Suppressor macrophage treated with lipopolysaccharide for 1 hour (primary cell): ENCODE measurements at places on chromosomes 12 and 14.
A peak's percentile ranks its signal among the peaks of the same experiment; 100 is the strongest.

- DNase-seq, result no peak
These were observed 21.7 kb downstream of the HMGA2 start for GRCh38 chr12:65845751-65846537.

DNA sequence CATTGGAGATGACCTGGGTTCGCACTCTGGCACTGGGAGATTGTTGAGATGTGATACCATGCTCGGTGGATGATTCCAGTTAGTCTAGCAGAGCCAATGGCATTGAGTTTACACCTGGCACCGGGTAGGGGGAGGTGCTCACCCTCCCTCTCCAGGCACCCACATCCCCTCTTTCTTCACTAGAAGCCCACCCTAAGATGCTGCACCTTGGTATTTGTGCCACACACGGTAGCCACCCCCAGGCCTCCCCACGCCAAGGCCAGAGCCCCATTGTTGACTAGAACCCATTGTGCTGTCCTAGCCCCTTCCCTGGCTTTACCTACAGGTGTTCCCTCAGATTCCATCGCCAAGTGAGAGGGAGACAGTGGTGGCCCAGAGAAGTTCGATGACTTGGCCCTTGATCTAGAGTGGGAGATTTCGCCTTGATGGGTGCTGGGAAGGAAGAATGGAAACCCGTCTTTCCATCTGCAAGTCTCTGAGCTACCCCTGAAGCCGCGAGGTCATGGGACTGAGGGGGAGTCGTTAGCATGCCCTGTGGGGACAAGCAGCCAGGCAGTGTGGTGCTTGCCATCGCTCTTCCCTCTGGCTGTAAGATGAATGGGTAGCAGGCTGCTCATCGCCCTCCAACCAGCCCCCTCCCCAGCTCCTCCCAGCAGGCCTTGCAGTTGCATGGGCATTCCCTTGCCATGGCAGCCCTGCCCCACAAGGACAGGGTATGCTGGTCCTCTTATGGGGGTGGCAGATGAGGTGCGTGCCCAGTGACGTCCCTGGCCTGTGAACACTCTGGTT, 8.7 kb downstream of the CCND2 start:
- no peak for DNase-seq

DNA sequence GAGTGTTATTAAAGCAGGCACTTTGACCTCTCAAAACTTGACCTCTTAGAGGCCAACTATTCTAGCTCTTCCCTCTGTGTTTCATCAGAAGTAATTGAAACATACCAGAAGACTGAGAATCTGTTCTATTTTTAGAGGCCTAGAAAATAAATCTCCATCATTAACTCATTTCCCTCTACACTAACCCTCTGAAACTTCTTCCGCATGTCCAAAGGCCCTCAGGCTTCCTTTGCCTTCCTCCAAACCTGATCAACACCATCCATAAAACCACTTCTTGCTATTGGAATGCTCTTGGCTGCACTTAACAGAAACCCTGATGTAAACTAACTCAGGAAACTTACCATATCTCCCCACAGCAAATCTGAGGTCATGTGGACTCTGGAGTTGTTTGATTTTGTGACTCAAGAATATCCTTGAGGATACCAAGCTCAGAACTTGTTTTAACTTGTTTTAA, 196.4 kb downstream of the RPAP3 start:
- DNase-seq, result no peak

- peak; percentile 37 for DNase-seq
These were observed 52.5 kb downstream of the RNF34 start for GRCh38 chr12:121452340-121452984.

GRCh38 chr12:32302218-32303173, 96.9 kb upstream of the FGD4 start:
- peak; percentile 11 for DNase-seq

GRCh38 chr12:20722142-20722541, 27.0 kb downstream of the SLCO1C1 start:
- DNase-seq, result no peak

- DNase-seq, result peak; percentile 98
These were observed 7.0 kb upstream of the MAP1LC3B2 start for GRCh38 chr12:116551952-116552772.

- no peak for DNase-seq
These were observed 151.5 kb downstream of the TTC8 start for GRCh38 chr14:88975926-88976325.

GRCh38 chr12:58976146-58976545, 55.8 kb upstream of the LRIG3 start:
- DNase-seq, result no peak

DNA sequence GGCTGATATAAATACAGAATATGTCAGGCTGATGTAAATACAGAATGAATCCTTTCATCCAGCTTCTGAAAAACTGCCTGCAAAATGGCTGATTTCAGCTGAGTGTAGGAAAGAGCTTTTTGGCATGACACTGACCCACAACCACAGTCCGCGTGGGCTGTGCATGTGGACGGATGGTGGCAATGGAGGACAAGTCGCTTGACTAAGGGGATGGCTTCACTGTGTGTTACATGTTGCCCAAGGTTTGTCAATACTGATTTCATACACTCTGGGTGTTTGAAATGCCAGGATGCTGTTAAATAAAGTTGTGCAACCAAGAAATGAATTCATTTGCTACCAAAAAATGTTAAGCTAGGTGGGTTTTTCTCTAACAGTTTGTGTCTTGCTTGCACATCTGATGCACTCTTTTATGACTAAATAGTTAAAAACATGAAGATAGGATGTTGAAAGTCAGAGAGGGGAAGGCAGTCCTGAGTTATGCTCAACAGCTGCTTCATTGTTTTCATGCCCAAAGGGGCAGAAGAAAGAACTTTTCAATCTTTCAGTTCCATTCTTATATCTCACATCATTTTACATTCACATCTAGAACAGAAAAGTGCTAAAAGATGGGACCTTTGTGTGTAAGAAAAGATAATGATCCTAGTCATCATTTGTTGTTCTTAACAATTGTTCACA, 36.5 kb upstream of the OVCH1 start:
- DNase-seq, result no peak

- peak; percentile 80 for DNase-seq
These were observed 49.9 kb downstream of the LRRC74A start for GRCh38 chr14:76876076-76876475.

DNA sequence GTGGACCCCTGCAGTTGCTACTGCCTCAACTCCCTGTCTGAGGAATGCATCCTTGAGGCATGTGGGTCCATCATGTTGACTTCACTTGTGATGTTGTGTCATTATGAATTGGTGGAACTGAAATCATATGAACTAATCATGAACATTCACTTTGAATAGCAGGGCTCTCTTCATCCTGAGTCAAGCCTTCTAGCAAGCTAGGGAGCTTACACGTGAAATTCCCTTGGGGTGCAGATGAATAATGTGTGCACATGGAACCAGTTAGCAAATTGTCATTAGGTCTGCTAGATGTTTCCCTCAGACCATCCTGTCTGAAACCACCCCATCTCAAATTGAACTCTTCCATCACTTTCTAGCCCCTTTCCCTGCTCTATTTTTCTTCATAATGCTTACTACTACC, 3.6 kb downstream of the COQ6 start:
- no peak for DNase-seq

- DNase-seq, result no peak
These were observed 11.5 kb downstream of the DHRS2 start for GRCh38 chr14:23647619-23648018.

DNA sequence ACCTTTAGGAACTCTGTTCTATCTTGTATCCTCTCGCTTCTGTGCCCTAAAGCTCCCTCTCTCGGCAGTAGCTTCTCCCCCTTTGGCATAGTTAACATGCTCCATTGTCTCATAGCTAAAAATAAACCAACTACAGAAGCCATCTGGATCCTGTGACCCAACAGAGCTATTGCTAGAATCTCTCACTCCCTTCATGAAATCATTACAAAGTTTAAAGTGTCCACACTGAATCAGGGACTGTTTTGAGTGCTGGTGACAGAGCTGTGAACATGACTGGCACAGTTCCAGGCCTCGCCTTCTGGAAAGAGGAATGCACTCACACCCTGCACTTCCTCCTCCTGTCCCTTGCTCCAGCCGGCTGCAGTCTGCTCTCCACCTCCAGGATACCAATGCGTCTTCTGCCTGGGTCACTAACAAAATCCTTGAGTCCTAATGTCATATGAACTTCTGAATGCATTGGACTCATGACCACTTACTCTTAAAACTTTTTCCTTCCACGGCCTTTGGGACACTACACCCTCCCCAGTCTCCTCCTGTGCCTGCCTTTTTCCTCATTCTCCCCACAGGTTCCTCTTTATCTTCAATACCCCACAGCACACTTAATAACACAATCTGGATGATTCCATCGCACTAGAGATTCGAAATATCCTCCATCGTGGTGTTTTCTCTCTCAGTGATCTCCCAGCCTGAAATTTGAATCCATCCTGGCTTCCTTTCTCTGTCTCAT, 13.2 kb downstream of the PLBD1 start:
- peak; percentile 93 for DNase-seq

GRCh38 chr14:103551338-103551762, 11.1 kb downstream of the BAG5 start:
- no peak for DNase-seq

DNA sequence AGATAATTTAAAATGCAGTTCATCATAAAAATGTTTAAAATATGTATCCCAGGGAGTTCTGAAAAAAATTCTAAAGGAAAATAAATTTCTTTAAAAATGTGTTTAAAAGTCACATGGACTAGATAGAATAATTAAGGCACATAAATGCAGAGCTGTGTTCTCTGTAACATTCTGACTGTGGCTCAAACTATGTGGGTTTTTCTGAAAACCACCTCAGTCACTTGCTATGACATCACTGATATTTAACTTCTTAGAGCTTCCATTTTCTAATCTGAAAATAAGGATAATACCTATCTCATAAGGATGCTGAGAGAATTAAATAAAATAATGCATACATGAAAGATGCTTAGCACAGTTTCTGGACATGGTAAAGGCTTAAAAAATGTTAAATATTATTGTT, 107.3 kb downstream of the SLC41A2 start:
- no peak for DNase-seq

GRCh38 chr14:41743140-41743539, 136.5 kb downstream of the LRFN5 start:
- no peak for DNase-seq

- DNase-seq, result no peak
These were observed 127.6 kb upstream of the TRHDE start for GRCh38 chr12:72144553-72144952.

DNA sequence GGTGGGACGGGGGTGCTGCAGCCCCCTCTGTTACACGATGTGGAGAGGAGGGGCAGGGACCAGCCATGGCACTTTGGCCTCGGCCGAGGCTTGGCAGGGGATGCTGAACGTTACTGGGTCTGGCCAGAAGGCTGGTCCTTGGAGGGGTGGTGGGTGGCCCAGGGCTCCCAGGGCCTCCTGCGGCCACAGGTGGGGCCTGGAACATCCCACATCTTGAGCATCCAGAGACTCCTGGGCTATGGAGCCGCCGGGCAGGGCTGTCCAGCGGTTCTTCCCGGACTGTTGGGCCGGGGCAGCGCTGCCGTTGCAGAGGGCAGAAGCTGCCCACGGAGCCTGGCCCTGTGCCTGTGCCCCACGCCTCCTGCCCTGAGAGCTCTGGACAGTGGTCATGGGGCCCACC, 15.9 kb downstream of the KIF26A start:
- DNase-seq, result no peak

- peak; percentile 65 for DNase-seq
These were observed 6.8 kb downstream of the MYH6 start for GRCh38 chr14:23401291-23401690.

DNA sequence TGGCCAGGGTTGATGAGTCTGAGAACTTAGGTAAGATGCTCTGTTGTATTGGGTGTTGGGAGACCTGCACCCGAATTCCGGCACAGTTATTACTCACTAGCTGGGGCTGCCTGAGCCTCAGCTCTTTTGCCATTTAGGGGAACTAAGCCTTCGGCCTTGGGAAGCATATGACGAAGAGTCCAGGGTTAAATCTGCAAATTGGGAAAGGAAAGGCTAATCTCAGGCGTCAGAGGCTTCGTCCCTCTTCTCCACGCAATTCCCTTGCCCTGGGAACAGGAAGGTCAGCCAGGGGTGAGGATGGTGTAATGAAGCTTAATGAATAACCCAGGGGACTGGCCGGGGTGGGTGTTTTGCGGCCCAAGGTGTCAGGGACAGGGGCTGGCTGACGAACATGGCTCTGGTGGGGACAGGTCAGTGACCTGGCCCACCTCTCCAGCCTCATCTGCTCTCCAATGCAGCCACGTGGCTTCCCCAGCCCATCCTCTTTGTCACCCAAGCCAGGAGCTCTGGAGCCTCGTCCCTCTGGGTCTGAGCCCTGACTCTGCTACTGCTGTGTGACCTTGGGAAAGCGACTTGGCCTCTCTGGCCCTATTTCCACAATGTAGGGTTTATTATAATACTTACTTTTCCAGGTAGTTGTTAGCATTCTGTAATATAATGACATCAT, 3.8 kb upstream of the SDSL start:
- peak; percentile 92 for DNase-seq

GRCh38 chr12:94930216-94930654, 73.3 kb downstream of the NDUFA12 start:
- DNase-seq, result no peak

GRCh38 chr12:84791444-84791843, 121.2 kb downstream of the SLC6A15 start:
- no peak for DNase-seq

DNA sequence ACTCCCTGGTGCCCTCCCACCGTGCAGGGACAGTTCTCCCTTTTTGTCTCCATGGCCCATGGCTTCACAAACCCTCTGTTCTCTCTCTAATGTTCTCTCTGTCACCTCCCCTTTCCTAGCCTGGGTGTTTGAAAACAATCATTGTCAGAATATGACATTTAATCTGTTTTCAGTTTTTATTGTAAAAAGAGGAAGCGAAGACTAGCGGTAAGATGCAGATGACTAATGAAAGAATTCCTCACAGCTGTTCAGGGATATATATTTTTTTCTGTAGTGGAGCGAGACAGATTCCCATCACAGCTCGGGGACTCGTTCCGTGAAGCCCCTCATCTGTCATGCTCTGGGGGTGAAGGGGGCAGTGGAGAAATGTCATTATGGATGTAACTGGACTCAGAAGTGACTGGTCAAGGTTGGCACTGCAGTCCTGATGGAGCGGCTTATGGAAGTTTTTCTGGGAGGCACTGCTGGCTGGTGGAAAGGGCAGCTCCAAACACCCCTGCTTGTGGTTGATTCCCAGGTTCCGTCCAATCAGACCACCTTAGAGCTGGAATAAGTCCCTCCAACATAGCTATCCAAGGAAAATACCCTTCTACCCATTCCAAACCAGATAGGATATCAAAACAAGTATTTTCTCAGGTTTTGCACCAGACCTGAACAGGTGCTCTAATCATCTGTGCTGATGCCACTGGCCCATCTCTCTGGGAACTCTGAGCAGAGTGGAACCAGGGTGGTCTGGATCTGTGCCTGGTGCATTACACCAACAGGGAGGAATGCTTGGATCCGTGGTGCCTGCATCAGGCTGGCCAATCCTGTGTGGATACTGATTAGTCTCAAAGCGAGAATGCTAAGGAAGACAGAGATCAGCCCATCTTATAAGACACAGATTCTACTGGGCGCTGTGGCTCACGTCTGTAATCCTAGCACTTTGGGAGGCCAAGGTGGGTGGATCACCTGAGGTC, 84.7 kb downstream of the GPATCH2L start:
- peak; percentile 61 for DNase-seq

DNA sequence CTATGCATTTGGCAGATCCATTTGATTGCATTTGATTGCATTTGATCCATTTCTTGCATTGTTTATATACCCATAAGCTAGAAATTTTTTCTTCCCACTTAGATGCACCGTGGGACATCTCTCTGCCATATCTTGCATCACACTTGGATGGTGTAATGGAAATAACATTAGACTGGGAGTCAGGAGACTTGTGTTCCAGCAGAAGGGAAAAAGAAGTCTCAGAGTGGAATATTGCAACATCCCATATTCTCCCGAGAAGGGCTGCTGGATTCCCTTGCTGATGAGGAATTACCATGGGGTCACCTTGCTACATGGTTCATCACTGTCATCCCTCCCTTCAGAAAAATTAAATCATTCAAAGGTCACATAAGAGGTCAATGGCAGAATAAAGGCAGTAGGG, 78.1 kb downstream of the KSR2 start:
- DNase-seq, result no peak
